ENCODE measurements at places on chromosomes 4 and X. TPM values are rescaled to one million over a fixed set of nuclear protein-coding genes. Genes with fewer than 3 reads are reported as not detected.

SRPX2 gene
- total RNA-seq = 62.8 TPM

GABRE gene
- 1.5 TPM for total RNA-seq

USP17L17 gene
- not detected for total RNA-seq

NIPAL1 gene
- total RNA-seq = 0.71 TPM

FHDC1 gene
- 0.13 TPM for total RNA-seq

DNA sequence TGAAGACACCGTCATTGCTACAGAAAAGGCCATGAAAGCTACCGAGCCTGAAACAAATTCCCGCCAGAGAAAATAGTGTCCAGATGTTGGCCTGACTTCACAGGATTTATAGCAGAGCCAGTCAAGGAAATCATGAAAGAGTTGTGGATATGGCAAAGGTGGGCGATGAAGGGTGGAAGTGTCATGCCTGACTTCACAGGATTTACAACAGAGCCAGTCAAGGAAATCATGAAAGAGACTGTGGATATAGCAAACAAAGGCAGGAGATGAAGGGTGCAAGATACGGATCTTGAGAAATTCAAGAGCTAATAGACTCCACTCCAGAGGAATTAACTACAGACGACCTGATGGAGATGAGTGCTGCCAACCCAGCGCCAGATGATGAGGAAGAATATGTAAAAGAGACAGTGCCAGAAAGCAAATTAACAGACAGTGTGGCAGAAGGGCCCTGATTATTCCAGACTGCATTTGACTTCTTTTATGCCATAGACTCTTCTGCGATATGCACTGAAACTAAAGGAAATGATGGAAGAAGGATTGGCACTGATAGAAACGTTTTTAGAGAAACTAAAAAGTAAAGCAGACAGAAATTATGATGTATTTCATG lies 17.2 kb downstream of the TRMT44 start:
- no peak for DNase-seq

GRCh38 chr4:39228377-39228776 lies 46.0 kb downstream of the WDR19 start:
- DNase-seq = no peak

DNA sequence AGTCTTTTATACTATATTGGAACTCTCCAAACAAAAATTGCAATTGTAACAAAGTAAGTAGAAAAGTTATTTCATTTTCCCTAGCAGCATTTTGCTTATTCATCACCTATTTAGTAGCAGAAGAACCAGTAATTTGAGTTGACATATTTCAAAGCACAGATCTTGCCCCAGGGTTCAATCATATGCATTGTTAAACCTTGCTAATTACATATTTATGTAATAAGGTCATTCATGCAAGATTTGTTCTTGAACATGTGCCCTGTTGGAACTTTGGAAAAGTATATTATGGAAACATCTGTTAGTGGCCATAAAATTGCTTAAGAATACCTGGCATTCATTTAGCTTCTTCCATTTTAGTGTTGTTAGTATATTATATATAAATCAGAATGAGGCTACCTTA lies 191.7 kb downstream of the TLL1 start:
- no peak for DNase-seq

DNA sequence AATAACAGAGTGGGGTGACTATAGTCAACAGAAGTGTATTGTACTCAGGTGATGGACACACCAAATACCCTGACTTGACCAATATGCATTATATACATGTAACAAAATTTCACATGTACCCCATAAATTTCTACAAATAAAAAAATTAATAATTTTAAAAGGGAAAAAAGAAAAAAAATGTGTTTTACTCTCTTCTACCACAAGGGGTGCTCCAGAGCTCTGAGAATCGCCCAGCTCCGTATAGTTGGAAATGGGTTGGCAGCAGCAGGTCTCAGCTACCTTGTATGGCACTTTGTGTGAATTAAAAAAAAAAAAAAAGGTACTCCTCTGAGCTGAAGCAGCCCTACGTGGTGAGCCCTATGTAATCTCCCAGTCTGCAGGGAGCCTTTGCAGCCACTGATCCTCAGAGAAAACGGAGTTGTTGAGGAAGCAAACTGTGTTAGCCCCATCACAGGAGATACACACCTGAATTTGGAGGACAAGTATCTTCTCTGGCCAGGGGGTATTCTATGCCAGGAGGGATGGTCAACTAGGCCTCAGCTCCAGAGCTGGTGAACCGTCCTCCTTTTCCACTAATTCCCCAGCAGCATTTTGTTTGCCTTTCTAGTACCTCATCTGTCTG lies 17.2 kb upstream of the POLA1 start:
- no peak for DNase-seq

GRCh38 chr4:141132709-141133145 lies 542 bp downstream of the RNF150 start:
- peak; percentile 17 for DNase-seq

DNA sequence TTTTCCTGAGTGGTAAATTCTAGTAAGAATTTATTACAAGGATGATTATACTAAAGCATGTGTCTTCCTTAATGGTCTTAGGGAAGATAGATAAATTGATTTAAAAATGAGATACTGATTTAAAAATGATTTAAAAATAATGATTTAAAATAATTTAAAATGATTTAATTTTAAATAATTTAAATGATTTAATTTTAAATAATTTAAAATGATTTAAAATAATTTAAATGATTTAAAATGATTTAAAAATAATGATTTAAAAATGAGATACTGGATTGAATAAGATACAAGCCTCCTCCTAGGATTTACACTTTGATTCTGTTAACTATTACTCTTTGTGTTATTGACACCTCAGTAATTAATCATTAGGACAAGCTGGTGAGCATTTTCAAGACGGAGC lies 59.0 kb downstream of the COX7B2 start:
- no peak for DNase-seq

DNA sequence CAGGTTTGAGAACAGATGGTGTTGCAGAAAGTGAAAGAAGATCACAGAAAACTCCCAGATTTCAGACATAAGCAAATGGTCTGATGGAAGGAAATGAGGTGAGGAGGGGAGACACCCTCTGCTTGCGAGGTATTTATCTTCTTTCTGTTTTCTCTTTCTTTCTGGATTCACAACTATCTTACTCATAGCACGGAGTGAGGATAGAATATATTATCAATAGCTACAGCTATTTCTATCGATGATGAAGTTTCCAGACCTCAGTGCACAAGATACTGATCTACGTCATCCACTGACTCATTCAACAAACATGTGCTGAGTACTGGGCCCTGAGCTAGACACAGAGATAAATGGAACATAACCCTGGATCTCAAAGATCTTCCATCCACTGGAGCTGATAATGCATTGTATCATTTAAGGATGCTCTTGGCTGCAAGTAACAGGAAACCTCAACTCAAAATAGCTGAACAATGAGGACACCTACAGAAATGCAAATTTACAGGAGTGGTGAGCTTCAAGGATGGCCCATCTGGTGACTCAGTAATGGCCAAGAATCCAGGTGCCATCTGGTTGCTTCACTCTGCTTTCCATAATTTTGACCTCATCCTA lies 21.2 kb downstream of the SLC2A9 start:
- DNase-seq = no peak

DNA sequence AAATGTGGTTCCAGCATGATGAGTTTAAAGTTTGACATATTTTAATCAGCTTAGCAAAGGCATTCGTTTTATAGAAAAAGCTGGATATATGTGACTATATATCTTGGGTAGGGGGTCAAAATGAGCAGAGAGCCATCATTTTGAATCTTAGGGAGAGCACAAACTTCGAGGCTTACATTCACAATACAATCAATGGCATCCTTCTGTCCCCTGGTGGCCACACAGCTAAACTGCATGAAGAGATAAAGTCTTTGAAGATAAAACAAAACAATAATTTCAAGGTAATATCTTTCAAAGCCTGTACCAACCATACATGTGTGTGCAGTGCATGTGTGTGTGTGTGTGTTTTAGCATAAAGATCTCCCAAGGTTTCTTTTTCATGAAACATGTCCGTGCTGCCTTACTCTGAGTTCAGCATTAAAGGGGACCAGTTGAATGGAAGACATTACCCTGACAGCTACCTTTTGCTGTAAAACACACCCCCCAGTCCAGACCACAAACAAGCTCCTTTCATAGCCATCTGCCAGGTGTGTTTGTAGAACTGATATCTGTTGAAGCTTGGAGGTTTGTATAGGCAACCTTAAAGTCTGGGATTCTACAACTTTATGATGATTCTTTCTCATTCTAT lies 22.0 kb downstream of the DYNLT3 start:
- DNase-seq = peak; percentile 29

DNA sequence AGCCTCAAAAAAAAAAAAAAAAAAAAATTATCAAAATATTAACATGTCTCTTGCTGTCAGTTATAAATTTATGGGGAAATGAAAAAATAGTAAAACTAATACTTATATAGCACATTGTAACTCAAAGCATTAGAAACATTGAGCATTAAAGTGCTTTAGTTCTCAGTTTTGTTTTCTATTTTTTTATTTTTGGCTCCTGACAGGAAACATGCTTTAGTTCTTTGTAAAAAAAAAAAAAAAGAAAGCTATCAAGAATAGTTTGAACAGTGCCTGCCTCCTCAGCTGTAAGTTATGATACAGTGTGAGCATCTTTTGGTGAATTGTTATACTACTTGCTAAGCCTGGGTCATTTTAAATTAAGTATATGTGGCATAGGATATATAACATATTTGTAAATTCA lies 5.1 kb upstream of the CENPC start:
- no peak for DNase-seq

DNA sequence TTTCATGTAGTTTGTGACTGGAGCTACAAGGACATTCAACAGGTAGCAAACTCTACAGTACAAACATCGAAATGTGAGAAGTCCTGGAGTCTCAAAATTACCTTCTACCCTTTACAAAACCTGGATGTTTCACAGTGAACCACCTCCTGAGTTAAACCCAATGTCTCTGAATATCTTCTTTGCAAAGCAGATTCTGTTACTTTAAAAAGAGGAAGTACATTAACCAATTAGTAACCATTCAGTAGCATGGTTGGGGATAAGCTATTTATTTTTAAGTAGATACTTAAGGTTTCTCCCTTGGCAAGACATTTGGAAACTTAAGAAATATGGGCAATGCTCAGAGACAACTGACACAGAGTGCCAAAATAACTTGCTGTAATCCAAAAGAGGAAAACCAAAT lies 371.9 kb upstream of the NWD2 start:
- DNase-seq = no peak
